ENCODE measurements at places on chromosomes 11 and 22. TPM values are rescaled to one million over a fixed set of nuclear protein-coding genes. Genes with fewer than 3 reads are reported as not detected.

The PLEKHB1 gene
- 2.5 TPM for total RNA-seq

The APLP2 gene
- total RNA-seq, result 888 TPM

The STK33 gene
- total RNA-seq, result 2.4 TPM

The SAA4 gene
- total RNA-seq, result not detected

The ROM1 gene
- total RNA-seq, result 5.8 TPM

The DDTL gene
- 0.76 TPM for total RNA-seq

The PGA5 gene
- 0.65 TPM for total RNA-seq

The OR5AK2 gene
- not detected for total RNA-seq

The STX5 gene
- total RNA-seq, result 35.5 TPM

The FAM111B gene
- 4.2 TPM for total RNA-seq

The FXYD2 gene
- not detected for total RNA-seq

The OR4D5 gene
- not detected for total RNA-seq

The APOBEC3B gene
- total RNA-seq, result 2.0 TPM

The TMPRSS4 gene
- total RNA-seq, result not detected

The PHLDA2 gene
- total RNA-seq, result 5.8 TPM

The OR9Q2 gene
- total RNA-seq, result not detected

The GLYAT gene
- not detected for total RNA-seq

The DGCR6 gene
- total RNA-seq, result 0.59 TPM

The KDELR3 gene
- total RNA-seq, result 166 TPM

The FGF19 gene
- not detected for total RNA-seq

The SLCO2B1 gene
- 0.03 TPM for total RNA-seq

The OR2AG1 gene
- total RNA-seq, result not detected

Data from smooth muscle cell of the pulmonary artery (primary cell).